Putamen (tissue), 1 donor: ENCODE measurements at places on chromosomes 11 and 22.

- no peak for DNase-seq
Measured at GRCh38 chr22:45629469-45630089, 42.1 kb upstream of the ATXN10 start.

- no peak for DNase-seq
Measured at GRCh38 chr22:20032407-20032991, 11.6 kb downstream of the TANGO2 start.

DNA sequence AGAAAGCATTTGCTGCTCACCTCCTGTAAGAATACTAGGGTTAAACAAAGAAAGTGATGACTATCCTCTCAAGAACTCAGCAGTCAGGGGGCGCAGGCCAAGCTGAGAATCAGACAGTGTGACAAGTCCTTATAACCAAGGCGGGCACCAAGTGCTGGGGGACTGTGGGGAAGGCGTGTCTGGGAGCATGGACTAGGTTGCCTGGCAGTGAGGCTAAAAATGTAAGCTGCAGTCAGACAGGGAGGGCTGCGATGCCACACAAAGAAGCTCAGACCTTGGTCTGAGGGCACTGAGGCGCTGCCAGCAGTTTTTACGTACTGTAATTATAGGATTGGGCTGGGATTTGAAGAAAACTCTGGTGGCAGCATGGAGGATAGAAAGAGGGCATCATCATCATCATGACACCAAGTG is 73.7 kb downstream of the FLI1 start:
- DNase-seq = no peak

GRCh38 chr11:27857014-27857413 is 156.8 kb upstream of the BDNF start:
- no peak for DNase-seq

DNA sequence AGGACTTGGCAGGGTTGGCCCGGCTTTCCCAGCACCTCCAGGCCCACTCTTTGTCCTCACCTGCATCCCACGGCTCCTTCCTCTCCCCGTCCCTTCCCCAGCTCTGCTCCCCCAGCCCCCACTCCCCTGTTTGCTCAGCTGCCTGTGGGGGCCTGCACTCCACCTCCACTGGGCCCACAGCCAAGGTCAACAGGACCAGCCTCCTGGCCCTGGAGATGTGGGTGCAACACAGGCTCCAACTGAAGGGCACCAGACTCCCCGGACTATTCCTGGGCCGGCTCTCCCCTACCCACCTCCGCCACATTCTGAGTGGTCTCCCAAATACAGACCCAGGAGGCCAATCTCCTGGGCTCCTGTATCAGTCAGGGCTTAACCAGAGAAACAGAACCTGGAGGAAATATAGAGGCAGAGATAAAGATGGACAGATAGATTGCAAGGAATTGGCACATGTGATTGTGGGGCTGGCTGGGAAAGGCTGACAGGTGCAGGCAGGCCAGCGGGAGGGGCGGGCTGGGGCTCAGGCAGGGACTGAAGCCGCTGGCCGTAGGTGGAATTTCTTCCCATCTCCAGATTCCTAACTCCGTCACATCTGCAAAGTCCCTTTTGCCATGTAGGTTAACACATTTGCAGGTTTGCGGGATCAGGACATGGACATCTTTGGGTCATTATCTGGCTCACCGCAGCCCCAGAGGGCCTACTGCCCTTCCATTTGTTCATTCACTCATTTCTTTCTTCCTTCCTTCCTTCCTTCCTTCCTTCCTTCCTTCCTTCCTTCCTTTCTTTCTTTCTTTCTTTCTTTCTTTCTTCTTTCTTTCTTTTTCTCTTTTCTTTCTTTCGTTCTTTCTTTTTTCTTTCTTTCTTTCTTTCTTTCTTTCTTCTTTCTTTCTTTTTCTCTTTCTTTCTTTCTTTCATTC is 45.8 kb upstream of the MYH9 start:
- no peak for DNase-seq

DNA sequence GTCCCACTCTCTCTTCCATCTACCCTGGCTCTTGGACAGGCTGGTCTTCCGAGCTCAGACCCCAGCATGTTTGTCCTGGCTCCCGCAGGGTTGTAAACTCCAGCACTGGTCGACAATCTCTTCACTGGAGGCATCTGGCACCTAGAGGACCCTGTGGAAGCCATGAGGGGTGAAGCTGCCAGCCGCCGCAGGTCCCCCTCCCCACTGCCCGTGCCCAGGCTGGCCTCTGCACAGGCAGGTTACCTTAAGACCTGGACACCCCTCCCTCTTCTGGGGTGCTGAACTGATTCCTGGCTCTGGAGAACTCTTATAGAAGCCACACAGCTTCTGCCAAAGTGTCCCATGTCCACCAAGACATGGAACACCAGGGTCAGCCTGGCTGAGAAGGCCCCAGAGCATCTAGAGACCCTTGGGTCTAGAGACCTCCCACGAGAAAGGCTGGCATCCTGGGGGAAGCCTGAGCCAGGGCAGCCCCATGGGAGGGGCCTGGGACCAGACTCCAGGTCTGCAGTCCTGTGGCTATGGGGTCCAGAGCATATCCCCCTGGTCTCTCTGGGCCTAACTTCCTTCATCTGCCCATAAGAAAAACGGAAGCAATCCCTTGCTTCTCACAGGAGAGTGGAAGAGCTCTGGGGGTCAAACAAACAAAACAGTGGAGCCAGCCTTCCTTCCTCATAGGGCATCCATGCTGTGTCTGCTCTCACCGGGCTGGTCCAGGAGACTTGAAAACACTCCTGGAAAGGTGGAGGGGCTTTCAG is 30.6 kb downstream of the LMO1 start:
- no peak for DNase-seq

GRCh38 chr11:113529606-113530005 is 54.4 kb upstream of the DRD2 start:
- no peak for DNase-seq

DNA sequence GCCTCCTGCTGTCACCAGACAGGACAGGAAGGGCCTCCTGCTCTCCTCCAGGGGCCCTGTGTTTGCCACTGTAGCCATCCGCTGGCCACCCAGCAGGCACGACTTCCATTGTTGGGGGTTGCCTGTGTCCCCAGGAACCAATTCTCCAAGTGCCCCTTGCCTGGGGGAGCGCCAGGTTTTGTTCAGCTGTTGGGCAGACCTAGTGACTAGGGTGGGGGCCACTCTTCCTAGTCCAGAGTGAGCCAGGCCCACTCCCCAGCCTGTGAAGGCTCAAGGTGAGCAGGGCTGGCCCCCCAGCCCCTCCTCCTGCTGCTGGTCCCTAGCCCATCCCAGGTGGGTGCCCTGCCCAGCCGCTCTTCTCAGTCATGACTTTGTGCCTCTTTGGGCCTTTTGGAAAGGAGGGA is 30.9 kb downstream of the OSBPL5 start:
- no peak for DNase-seq

GRCh38 chr11:40100781-40101180 is 1358.7 kb downstream of the LRRC4C start:
- DNase-seq = no peak

- DNase-seq = no peak
Measured at GRCh38 chr11:64553554-64554201, 37.3 kb upstream of the SLC22A12 start.

DNA sequence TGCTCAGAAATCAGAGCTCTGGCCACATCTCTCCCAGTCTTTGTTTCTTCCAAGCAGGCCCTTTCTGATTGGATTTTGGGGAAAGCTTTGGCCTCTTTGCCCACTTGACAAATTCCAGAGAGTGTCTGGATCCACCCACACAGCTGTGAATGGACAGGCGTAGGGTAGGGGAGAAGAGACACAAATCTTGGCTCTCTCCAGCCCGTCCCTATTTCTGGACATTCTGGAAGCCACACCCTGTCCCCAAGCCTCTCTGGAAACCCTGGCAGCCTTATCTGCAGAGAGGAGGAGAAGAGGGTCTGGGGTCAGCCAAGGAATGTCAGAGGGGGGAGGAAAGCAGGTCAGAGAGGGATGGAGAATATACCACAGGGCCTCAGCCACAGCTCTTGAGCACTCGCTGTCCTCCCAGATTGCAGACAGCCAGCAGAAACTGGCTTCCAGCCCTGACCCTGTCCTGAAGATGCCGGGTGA is 59.5 kb upstream of the WNT11 start:
- DNase-seq = no peak

DNA sequence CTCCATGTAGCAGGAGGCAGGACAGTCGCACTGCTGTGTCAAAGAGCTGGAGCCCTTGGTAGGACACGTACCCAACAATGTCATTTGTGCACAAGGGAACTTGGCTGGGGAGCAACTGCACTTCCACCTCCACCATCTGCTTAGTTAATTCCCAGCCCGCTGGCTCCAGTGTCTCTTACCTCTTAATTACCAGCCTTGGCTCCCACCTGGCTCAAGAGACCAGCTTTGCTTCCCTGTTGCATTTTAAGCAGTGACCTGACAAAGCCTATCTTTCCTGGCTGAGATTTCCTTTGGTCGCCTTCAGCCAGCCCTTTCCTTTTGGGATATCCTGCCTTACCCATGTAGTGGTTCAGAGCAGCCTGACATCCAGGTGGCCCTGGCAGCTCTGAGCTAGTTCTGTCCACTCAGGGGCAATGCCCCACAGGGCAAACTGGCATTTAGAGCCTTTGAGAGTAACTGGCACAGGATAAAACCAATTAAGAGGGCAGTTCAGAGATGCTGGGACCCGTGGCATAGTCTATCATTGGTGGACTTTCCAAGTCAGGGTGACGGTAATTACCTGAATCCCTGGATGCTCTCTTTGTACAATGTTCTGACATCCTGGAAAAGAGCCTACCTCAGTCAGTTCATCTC is 212.6 kb upstream of the SORL1-AS1 start:
- no peak for DNase-seq
